ENCODE measurements at places on chromosomes 6 and 20.

DNA sequence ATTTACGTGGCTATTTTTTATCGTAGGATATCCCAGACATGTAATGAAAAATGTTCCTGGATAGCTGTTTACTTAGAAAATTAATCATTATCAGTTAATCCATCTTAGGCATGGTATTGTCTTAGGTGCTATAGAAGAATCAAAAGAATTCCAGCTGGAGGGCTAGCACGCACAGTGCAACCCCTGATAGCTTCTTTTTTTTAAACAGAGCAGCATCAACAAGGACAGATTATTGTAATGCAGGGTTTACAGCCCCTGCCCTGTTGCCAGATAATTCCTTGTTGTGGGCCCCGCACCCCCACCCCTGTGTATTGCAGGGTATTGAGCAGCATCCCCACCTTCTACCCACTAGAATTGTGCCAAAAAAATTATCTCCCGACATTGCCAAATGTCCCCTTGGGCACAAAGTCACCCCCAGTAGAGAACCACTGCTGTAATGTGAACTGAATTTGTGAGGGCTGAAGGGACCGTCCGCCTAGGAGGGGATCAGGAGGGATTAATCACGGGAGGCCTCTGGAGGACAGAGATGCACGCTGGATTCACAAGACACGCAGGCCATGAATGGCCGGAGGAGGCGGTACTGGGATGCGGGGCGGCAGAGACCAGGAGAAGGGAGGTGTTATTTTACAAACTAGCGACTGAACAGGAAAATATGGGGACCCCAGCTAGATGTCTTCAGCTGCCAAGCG lies 174.6 kb downstream of the ZDHHC14 start:
- no peak for DNase-seq

DNA sequence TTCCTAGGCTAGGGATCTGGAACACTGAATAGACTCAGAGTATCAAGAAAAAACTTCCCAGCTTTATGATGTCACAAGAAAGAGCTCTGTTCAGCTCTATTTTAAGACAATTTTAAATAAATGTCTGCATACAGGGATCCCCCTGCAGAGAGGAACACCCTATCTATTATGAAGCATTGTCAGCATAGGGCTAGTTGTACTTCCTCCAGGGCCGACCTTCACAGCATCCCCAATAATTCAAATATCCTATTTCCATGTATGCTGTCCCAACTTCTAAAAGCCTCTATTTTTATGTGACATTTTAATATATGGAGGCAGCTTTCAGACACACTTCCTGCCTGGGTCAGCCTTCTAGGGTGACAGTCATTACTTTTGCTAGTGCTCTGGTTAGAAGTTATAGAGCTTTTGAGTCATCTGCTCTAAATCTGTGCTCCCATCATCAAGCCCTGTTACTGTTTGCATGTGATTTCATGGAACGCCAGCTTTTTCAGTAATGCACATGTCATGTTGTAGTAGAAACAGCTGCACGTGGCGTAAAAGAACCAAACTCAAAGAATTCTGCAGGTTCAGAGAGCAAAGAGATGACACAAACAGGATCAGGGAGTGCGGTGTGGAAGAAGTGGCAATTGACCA lies 189.2 kb downstream of the ADGB start:
- no peak for DNase-seq

DNA sequence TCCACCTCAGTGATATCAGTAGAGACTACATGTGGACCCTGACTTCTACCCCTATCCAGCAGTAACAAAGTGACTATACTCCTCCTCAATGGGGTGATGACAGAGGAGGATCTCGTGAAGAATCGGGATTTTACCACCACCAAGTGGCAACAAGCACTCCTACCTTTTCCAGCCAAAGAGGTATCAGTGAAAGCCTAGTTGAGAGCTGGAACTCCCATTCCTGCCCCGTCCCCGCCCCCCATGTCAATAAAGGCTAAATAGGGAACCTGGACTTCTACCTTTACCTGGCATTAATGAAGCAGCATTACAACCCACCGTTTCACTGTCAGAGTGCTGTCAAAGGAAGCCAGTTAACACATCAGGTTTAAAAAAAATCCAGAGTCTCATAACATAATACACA lies 45.3 kb downstream of the RNF24 start:
- DNase-seq, result no peak

GRCh38 chr20:32244150-32244823 lies 33.2 kb upstream of the KIF3B start:
- no peak for DNase-seq

- no peak for DNase-seq
Measured at GRCh38 chr6:11917951-11918738, 94.0 kb upstream of the HIVEP1 start.

DNA sequence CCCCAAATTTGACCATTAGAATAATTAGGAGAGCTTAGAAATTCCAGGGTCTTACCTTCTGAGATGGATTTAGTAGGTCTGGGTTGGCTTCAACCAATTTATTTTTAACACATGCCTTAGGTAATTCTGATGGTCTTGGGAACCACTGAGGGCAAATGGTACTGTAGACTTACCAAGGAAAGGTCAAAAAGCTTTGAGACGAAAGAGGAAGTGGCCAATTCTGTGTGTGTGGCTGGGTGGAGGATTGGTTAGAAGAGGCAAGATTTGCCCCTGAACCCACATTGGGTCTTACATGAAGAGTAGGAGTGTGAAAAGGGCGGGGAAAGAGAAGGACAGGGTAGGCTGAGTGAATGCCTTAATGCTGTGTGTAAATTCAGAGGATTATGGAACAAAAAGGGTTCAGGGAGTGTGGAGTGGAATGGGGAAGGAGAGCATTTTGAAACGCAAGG lies 2.7 kb downstream of the ITCH start:
- DNase-seq, result no peak

GRCh38 chr20:62222266-62222850 lies 2.3 kb upstream of the HRH3 start:
- DNase-seq, result no peak

- no peak for DNase-seq
Measured at GRCh38 chr20:36471885-36472636, 69.3 kb upstream of the MYL9 start.

- no peak for DNase-seq
Measured at GRCh38 chr6:136175873-136176272, 74.2 kb downstream of the MTFR2 start.

GRCh38 chr6:67210450-67210849 lies 1424.6 kb upstream of the ADGRB3 start:
- no peak for DNase-seq

DNA sequence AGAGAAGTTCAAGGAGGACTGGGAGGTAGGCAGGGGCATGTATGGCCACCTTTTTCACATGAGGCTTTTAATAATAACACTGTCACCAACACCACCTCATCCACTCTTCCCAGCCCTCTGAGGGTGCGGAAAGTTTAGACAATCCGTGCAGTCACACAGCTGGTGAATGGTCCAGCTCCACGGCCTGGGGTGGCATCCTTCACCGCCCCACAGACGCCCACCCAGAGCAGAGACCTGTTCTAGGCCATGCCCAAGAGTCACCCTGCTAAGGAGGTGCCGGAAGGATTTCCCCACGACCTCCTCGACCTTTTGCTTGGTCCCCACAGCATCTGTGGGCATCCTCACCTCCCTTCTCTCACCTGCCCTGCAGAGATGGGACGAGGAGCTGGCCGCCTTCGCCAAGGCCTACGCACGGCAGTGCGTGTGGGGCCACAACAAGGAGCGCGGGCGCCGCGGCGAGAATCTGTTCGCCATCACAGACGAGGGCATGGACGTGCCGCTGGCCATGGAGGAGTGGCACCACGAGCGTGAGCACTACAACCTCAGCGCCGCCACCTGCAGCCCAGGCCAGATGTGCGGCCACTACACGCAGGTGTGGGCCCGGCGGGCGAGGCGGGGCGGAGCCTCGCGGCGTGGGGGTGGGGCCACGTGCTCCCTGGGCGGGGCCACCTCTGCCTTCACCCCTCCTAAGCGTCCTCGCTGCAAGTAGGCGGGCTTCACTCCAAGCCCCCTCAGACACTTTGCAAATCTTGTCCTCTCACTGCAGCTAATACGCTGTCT lies 4.4 kb downstream of the PI16 start:
- no peak for DNase-seq
